ENCODE measurements at places on chromosomes 2 and 18.
A peak's percentile ranks its signal among the peaks of the same experiment; 100 is the strongest.

DNA sequence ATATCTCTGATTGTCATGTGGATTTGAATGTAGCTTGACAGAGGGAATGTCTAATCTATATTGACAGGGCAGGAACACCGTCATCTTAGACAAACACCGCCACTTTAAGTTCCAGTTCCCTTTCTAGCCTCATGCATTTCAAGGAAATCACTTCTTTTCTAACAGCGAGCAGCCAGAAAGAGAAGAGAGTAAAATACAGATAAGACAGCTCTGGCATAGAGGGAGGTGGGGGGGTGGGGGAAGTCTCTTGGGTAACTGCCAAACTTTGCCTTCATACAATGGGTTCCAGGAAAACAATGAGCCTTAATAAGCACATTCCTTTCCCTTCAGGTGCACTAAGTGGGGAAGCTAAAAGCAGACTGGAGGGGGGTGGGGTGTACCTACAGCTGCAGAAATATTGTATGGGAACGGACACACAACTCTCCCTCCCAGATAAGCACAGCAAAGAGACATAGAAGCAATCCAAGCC is 37.2 kb downstream of the CASP10 start:
- DNase-seq, result peak; percentile 87

- DNase-seq, result no peak
These were observed 38.1 kb upstream of the SOCS6 start for GRCh38 chr18:70250781-70251180.

DNA sequence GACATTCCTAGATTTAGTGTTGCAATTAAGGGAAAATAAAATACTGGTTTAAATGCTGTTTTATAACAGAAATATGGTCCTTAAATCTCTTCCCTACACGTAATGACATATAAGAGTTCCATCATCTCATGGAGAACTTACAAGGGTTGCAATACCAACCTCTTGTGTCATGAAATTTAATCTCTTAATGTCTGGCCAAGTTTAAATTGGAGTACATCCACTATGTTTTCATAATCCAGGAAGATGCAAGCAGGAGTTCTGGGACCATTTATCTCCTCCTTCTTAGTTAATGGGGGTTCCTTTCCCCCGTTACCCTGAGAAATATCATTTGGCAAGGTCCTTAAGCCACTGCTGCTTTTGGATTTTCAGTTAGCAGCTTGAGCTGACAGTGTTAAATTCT is 126.0 kb upstream of the ACVR2A start:
- no peak for DNase-seq

DNA sequence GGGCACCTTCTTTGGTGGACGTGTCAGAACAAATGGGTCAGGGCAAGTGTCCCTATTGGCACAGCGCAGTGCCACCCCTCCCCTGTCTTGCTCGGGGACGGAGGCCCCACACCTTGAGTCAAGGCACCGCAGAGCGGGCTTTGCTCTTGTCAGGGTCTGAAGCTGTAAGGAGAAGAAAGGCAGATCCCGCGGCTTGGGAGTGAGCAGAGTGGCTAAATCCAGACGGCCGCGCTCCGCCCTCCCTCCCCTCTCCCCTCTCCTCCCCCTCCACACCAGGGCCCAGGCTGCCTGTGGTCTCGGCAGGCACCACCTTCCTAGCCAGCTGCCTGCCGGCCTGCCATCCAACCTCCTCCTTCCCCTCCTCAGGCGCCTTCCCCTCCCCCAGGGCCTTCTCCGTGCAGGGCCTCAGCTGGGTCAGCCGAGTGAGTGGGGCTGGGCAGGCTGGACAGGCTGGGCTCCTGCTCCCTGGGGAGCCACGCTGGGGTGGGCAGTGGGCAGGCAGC is 25.8 kb downstream of the SPEG start:
- DNase-seq, result peak; percentile 53

GRCh38 chr2:48015421-48015820 is 109.1 kb upstream of the FBXO11 start:
- DNase-seq, result no peak

- DNase-seq, result no peak
These were observed 505.8 kb downstream of the ZEB2 start for GRCh38 chr2:144014103-144014502.

GRCh38 chr18:23438046-23438377 is 15.1 kb upstream of the RIOK3 start:
- no peak for DNase-seq

- no peak for DNase-seq
These were observed 37.0 kb upstream of the LYPD6B start for GRCh38 chr2:149001496-149001895.

- DNase-seq, result no peak
These were observed 69.7 kb downstream of the FEZ2 start for GRCh38 chr2:36528274-36528673.

- DNase-seq, result no peak
These were observed 335.6 kb downstream of the CYRIA start for GRCh38 chr2:16330012-16330411.

- no peak for DNase-seq
These were observed 8.5 kb upstream of the DAW1 start for GRCh38 chr2:227862741-227863588.

DNA sequence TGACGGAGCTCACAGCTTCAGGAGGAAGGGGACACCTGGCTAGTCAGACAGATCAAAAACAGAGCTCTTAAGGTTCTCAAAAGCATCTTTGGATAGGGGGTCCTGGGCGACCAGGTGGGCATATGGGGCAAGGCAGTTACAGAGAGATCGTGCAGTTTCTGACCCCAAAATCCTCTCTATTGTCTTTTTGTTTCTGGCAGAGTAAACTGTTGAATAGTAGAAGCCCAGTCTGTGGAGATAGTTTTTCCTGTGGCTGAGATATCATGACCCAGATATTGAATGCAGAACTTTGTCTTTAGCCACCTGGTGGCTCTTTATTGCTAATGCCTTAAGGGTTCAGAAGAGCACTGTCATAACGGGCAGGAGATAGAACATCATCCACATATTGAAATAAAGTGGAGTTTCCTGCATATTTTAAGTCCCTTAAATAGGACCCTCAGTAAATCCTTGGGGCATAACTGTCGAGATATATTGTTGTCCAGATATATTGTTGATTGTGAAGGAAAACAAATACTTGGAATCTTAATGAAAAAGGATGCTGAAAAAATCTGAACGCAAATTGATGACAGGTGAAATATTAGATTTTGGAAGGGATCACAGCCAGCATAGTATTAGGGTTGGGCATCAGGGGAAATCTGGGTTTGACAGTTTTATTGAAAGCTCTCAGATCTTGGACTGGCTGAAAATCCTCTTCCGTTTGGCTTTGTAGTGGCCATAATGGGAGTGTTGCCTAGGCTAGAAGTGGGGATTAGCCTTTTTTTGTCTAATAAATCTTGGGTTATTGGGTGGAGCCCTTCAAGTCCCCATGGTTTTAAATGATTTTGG is 14.1 kb upstream of the ZDBF2 start:
- no peak for DNase-seq

DNA sequence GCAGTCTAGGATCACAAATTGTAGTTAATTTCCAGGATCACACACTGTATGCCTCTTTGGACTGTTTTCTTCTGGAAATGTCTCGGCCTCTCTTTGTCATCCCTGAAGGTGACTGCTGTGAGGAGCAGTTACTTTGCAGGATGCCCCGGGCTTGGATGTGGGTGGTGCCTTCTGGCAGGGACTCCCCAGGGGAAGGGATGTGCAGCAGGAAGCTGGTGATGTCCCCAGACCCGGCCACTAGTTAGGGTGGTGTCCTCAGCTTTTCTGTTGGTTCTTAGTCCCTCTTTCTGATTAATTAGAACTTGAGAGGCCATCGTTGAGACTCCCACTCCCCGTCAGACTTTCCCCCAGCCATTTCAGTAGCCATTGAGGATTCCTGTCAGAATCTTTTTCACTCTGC is 286.6 kb upstream of the HDAC4 start:
- DNase-seq, result no peak

GRCh38 chr2:104656571-104657163 is 197.2 kb upstream of the POU3F3 start:
- no peak for DNase-seq

DNA sequence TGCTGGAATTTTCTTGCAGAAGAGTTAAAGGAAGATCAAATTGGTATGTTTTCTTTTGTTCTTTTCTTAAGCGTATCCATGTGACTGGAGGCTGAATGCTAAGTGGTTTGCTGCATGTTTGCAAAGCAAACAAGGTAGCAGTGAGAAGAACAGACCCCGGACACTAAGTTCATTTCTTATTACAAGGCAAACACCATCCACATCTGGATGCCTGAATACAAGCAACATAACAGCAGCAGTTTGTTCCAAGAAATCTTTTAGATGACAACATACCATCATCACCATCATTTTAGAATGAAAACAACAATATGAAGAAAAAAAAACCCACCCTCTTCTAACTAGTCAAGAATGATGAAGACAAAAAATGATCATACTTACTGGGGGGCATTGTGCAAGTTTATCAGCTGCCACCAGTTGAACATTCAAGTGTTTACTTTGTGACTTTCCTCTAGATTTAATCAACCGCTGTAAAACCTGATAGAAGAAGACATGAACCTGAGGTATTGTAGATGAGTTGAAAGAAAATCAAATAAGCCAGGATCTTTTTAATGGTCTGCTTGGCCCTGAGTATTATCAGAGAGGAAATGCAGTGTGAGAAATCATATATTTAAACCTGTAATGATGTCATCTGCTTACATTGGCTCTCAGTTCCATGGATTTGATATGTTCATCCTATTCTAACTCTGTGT is 25.0 kb upstream of the ARL5A start:
- DNase-seq, result no peak

GRCh38 chr2:1492711-1493430 is 79.6 kb downstream of the TPO start:
- DNase-seq, result no peak

DNA sequence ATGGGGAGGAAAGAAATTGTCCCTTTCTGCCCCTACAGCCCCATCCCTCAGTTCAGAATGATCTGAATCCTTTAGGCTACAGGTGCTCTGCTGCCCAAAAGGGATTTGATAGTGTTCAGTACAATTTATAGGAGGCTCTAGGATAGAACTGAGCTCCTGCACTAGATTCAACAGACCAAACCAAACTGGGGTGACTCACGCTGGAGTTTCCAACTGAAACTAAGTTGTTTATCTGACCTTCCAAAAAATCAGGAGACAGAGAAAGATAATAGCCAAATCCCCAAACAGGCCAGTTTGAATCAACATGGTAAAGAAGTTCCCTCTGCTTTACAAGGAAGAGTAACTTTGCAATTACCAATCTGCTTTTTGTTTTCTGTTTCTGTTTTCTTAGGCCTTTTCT is 72.7 kb upstream of the MBOAT2 start:
- no peak for DNase-seq

DNA sequence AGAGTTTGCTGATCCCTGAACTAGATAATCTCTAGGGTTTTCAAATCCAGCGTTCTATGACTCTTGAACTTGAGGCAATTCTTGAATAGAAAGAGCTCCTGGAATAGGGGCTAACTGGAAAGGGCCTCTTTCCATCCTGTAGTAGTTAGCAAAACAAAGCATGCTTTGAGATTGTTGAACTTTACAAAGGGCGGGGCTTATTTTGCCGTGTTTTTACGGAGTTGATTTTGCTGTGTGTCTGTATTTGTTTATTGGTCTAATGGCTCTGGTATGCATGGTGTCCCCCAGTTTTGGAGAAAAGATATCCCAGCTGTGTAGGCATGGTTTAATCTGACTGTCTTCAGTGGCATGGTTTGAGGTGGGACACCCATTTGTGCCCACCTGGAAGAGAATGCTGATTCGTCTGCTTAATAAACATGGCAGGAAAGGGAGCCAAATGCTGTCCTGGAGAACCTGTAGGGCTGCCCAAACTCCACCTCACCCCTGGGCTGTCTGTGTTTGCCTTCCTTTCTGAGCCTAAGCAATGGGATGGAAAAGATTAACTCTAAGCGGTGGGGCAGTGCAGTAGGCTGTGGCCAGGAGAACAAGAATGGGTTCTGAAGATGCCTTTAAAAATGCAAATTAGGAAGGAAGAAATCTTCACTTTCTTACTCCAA is 74.1 kb upstream of the FOSL2 start:
- no peak for DNase-seq

DNA sequence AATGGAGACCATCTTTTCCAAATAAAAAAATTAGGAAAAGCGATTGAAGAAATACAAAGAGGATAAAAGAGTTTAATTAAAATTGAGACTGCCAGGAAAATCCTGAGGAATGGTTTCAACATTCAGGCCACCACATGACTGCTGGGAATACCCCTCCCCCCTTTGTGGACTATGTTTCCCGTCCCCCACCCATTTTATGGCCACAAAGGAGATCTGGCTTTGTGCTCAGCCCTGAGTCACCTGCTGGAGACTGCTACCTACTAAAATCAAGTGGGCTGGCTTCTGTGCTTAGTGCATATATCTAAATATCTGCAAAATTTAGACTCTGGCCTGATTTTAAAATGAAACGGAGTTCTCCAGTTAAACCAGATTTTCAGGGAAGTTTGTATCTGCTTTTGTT is 10.1 kb downstream of the RND3 start:
- no peak for DNase-seq

DNA sequence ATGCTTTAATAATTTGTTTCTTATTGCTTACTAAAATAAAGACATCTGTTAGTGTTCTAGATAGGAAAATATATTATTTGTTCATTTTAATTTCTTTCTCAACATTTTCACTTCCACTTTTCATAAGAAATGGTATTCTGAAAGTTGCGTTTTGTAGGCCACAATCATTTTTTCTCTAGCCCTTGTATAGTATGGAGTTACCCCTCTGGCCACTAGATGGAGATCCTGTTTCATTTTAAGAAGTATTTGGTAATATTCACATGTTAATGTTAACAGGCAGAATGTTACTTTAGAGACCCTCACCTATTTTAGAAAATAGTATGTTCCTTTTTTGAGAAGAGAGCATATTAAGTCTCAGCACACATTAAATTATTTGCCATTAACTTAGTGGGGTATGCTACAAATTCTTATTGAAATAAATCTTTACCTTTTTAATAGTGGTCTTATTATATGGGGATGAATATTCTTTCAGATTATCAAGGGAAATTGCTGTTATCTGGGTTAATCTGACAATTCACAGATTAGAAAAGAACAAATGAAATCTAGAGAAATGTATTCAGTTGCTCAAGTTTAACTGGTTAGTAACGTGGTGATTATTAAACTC is 73.9 kb upstream of the TTC27 start:
- peak; percentile 43 for DNase-seq

DNA sequence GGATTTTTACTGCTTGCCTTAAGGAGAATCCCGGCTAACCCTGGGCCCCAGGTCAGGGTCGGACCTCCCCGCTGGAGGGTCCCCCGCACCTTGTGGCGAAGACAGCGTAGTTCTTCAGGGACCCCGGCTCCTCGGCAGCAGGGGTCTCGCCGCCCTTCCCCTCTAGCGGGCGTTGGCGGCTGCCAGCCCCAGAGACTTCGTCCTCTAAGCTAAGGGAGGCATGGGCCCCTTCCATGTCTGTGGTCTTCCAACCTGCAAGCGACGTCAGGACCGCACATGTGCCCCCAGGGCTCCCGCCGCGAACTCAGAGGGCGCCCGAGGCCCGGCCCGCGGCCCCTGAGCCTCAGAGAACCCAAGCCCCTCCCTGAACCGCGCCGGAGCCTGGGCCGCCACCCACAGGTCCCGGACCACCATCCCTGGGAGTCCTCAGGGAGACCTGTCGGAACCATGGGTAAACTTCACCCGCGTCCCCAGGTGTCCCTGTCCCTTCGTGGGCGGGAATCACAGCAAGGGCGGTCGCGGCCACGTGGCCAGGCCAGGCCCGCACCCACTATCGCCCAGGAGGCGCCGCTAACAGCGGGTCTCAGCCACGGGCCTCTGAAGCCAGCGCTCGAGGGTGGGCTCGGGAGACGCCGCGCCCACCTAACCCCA is 562 bp downstream of the ANKMY1 start:
- DNase-seq, result no peak

GRCh38 chr2:54061272-54061671 is 54.1 kb upstream of the ACYP2 start:
- DNase-seq, result no peak
